ENCODE measurements at places on chromosomes 12 and 14.
A peak's percentile ranks its signal among the peaks of the same experiment; 100 is the strongest.

DNA sequence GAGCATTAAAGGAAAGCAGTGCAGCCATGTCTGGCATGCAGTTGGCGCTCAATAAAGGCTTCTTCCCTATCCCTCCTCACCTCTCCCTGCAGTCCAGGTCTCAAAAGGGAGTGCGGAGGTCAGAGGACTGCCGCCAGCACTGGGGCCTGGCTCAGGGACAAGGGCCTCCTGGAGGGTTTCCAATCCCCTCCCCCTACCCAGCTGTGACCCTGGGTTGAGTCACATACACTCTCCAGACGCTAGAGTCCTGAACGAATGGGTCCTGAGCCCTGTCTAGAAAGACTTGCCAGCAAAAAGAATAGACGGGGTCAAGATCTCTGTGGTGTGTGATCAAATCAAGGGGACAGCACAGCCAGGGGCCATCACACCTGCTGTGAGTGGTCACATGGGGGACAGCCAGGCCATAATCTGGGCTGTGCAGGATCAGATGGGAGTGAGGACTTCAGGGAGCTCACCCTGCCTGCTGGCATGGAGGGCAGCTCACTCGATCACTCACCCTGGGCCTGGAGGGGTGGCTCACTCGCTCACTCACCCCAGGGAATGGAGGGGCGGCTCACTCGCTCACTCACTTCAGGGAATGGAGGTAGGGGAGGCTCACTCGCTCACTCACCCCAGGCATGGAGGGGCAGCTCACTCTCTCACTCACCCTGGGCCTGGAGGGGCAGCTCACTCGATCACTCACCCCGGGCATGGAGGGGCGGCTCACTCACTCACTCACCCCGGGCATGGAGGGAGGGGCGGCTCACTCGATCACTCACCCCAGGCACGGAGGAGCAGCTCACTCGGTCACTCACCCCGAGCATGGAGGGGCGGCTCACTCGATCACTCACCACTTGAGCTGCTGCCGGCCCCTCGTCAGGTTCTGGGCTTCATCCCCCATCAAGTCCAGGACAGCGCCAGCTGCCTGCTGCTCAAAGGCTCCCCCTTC, 12.8 kb downstream of the CFAP73 start:
- DNase-seq, result no peak

DNA sequence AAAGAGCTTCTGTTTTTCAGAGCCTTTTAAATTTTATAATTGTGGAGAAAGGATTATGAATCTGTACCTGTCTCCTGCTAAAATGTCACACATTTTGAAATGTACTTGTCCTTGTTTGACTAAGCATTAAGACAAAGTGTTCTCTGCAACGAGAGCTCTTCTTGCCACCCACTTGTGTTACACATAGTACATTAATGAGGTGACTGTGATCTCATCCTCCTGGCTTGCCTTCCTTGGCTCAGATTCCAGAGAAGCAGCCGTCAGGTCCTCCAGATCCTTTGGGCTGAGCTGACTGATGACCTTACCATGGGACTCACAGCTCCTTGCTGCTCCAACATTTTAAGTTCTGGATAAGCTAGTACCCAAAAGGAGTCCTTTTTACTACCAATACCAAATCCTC, 81.4 kb downstream of the BBS10 start:
- DNase-seq, result no peak

GRCh38 chr12:4603946-4604345, 41.9 kb downstream of the DYRK4 start:
- DNase-seq, result no peak

- DNase-seq, result no peak
Observed at GRCh38 chr14:101599234-101599885, 38.1 kb downstream of the DIO3 start.

- no peak for DNase-seq
Observed at GRCh38 chr14:70036665-70037064, 152.1 kb downstream of the SLC8A3 start.

- no peak for DNase-seq
Observed at GRCh38 chr14:73251516-73252215, 14.4 kb downstream of the PAPLN start.

GRCh38 chr14:38339696-38340095, 83.8 kb upstream of the CLEC14A start:
- DNase-seq, result no peak

DNA sequence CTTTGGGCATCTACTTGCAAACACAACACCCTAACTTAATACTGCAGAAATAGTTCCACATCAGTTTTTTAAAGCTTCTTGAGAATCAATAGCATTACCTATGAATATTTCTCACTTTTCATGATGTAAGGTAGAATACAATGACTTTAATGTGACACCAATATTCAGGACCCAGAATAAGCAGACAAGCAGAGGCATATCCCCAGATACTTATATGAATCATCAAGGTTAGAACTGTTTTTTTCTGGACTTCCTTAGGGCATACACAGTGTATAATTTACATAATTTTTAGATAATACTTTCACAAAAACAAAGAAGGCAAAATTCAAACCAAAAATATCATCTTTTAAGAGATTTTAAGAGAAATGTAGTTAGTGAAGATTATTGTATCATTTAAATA, 885.8 kb downstream of the FSCB start:
- DNase-seq, result no peak

DNA sequence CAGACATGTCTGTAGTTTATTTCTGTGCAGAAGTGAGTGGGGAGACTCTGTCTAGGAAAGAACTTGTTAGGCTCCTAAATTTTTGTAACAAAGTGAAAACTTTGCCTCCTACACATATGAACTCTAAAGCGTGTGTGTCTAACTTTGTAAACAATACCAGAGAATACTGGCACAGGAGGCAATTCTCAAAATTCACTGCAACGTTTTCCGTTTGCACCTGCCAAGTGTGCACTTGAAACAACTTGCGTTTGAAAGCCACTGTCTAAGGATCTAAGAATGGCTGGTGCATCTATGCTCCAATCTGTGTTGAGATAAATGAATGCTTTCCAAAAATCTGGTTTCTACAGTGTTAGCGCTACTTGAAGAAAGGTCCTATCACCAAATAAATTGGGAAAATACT, 15.3 kb downstream of the GRIP1 start:
- DNase-seq, result no peak

- no peak for DNase-seq
Observed at GRCh38 chr14:95237958-95238340, 80.6 kb upstream of the DICER1 start.

DNA sequence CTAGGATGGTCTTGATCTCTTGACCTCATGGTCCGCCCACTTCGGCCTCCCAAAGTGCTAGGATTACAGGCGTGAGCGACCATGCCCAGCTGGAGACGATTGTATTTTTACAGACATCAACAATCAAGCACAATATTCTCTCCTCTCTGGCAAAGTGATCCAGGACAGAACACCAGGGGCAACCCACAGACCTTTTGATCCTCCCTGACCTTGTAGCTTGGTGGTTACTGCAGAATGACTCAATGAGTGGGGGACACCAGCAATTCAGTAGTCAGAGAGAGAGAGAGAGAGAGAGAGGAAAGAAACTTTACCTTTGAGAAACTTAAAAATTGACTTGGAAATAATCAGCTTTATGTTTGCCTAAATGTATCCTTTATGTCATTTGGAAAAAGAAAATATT, 51.2 kb downstream of the DRAM1 start:
- DNase-seq, result peak; percentile 56

GRCh38 chr12:30862486-30862885, 64.1 kb upstream of the TSPAN11 start:
- DNase-seq, result no peak

DNA sequence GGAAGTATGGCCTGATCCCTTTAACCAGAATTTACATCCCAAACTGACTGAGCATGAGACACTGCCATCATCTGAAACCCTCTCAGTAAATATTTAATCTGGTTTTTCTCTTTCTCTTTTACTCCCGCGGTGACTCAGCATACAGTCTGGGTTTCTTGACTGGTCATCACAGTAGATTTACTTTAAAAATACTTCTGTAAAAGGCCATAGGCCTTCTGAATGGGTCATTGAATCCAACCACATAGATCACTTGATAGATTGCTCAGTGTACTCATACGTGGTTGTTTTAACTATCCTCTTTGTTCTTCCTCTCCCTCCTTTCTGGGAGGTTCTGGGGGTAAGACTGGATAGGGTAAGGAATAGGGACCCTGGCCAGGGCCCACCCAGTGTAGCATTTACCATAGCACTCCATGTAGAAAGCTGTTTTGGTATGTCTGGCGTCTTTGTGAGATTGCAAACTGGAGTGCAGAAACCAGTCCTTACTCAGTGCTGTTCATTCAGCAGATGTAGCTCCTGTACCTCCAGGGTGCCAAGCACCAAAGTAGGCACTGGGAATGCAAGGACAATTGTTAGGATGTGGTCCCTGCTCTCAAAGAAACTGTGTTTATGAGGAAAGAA, 165.7 kb downstream of the SRGAP1 start:
- DNase-seq, result peak; percentile 32

- DNase-seq, result no peak
Observed at GRCh38 chr12:78087363-78087675, 256.6 kb downstream of the NAV3 start.

GRCh38 chr14:21498540-21499526, 12.3 kb downstream of the METTL3 start:
- peak; percentile 57 for DNase-seq

- DNase-seq, result no peak
Observed at GRCh38 chr14:96161636-96162035, 43.0 kb upstream of the BDKRB2 start.

DNA sequence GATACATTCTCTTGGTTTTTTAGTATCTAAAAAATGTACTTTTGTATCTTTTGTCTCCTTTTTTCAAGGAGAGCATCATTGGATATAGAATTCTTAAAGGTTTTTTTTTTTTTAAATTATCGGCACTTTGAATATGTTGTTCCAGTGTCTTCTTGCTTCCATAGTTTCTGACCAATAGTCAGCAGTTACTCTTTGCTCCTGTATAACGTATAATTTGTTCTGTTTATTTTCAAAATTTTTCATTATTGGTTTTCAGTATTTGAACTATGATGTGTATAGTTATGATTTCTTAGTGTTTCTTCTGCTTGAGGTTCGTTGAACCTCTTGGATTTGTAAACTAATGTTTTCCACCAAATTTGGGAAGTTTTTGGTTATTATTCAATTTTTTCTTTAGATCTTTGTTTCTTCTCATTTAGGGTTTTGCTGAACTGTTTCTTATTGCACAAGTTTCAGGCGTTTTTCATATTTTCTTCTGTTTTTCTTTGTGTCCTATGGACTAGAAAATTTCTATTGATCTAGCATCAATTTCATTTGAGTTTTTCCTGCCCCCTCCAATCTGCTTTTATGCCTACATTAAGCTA, 93.9 kb downstream of the PLBD1 start:
- DNase-seq, result no peak

- DNase-seq, result no peak
Observed at GRCh38 chr12:72006766-72007165, 68.1 kb downstream of the TPH2 start.

DNA sequence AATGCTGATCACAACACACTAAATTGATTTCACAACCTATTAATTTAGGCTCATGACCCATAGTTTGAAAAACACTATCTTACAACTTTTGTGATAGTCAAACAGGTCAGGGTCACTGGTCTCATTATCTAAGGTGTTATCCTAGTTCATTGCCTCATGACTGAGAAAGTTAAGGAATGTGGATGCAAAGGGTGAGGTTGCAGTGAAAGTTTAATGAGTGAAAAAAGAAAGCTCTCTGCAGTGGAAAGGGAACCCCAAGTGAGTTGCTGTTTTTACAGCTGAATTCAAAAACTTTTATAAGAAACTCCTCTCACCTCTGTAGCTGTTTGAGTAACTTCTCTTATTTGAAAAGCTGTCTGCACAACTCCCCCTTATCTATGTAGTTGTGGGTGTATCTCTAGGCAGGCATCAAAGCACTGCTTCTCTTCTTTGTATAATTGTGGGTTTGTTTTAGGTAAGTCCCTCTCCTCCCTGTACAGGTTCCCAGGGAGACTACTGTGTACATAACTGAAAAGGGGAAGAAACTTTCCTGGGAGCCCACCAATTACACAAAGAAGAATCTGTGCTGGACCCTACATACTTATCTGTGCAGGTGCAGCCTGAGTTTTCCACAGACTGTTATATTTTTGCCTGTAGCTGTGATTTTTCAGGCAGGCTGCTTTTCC, 18.9 kb downstream of the DNAL1 start:
- DNase-seq, result peak; percentile 21

- peak; percentile 50 for DNase-seq
Observed at GRCh38 chr14:55339770-55340169, 68.5 kb downstream of the FBXO34 start.

GRCh38 chr12:105352052-105352451, 21.6 kb downstream of the C12orf75 start:
- peak; percentile 90 for DNase-seq

GRCh38 chr12:90021795-90022440, 313.3 kb upstream of the ATP2B1 start:
- DNase-seq, result no peak

Data from GM12865 (cell line).